ENCODE measurements at places on chromosomes 2 and 18.

DNA sequence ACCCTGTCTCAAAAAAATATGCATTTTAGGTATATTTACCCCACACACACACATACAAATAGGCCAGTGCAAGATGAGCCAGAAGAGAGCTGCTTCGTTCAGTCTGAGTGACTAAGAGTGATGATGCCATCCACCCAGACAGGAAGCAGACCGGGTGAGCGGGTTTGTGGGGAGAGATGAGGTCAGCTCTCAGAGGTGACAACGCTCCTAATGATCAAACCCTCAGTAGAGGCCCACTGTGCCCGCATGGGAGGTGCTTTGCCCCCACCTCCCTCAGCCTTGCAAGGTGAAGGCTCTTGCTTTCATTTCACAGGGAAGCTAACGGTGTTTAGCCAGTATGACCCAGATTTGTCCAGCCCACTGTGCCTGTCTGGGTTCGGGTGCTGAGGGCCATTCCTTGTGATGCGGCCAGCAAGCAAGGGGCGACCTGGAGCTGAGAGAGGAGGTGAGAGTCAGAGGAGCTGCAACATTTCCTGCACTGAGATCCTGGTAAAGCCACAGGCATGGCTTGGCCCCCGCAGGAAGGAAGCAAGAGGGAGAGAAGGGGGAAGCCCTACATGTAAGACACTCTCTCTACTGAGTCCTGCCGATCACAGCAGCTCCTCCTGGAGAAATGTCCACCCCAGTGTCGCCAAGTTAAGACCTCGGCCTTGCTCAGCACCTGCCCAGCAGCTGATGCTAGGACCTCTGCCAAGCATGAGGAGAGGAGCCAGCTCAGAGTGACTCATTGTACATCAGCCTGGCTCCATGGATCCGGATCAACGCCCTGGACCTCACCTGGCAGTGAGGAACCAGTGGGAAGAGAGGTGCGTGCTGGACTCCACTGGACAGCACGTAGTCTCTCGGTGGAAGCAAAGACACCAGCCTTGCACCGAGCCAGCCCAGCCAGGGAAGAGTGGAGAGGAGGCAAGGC is 37.0 kb downstream of the NIFK start:
- peak; percentile 52 for DNase-seq

GRCh38 chr2:98372579-98372978 is 26.3 kb downstream of the CNGA3 start:
- no peak for DNase-seq

DNA sequence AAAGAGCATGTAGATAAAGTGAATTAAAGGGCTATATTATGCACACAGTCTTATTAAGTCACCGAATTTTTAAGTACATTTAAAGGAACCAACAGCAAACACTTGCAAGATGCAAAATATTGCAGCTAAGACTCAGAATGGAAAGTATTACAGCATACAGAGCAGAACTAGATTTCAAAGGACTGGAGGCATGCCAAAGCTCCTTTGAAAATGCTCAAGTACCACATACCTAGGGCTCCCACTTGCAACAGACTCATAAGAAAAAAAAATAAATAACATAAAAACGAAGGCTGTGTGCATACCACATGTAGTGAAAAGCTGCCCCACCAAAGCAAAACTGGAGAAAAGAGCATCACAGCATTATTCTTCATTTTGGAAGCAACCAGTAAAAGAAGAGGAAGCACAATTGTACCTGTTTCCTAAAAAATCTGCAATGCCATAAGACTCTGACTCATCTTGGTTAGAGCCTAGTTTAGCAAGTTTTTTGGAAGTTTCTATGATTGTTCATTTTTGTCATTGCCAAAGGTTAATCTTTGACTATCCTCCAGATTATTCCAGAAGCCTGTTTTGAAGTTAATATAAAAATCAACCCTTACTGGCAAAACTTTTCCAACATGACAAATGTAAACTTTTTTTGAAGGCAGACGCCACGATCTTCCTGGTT is 306.0 kb upstream of the COL3A1 start:
- DNase-seq = no peak

GRCh38 chr2:164066095-164066494 is 330.3 kb upstream of the FIGN start:
- DNase-seq = no peak

- no peak for DNase-seq
Measured at GRCh38 chr18:22567794-22568193, 150.1 kb upstream of the CTAGE1 start.

GRCh38 chr2:173935305-173935704 is 29.9 kb downstream of the SP3 start:
- no peak for DNase-seq

- DNase-seq = no peak
Measured at GRCh38 chr2:176665086-176665485, 395.8 kb downstream of the MTX2 start.

- no peak for DNase-seq
Measured at GRCh38 chr2:127796389-127796788, 14.6 kb downstream of the WDR33 start.

DNA sequence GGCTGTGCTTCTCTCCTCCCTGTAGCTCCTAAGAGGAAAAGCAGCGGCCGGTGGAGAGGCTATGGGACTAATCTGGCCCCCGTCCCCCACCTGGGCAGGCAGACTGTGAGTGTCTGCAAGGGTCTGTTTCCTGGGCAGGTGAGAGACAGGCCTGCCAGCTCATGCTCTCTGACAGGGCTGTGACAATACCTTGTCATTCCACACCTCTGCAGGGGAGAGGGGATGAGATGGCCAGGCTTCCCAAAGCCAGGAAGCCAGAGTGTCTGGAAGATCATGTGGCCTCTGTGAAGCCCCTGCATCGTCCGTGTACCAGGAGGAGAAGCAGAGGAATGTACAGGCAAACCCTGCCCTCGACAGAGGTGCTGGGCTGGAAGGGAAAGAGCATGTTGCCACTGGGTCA is 142.5 kb upstream of the GATA6 start:
- no peak for DNase-seq

GRCh38 chr2:236714080-236714479 is 144.5 kb downstream of the ACKR3 start:
- no peak for DNase-seq

- no peak for DNase-seq
Measured at GRCh38 chr2:221104361-221104811, 467.7 kb downstream of the EPHA4 start.

DNA sequence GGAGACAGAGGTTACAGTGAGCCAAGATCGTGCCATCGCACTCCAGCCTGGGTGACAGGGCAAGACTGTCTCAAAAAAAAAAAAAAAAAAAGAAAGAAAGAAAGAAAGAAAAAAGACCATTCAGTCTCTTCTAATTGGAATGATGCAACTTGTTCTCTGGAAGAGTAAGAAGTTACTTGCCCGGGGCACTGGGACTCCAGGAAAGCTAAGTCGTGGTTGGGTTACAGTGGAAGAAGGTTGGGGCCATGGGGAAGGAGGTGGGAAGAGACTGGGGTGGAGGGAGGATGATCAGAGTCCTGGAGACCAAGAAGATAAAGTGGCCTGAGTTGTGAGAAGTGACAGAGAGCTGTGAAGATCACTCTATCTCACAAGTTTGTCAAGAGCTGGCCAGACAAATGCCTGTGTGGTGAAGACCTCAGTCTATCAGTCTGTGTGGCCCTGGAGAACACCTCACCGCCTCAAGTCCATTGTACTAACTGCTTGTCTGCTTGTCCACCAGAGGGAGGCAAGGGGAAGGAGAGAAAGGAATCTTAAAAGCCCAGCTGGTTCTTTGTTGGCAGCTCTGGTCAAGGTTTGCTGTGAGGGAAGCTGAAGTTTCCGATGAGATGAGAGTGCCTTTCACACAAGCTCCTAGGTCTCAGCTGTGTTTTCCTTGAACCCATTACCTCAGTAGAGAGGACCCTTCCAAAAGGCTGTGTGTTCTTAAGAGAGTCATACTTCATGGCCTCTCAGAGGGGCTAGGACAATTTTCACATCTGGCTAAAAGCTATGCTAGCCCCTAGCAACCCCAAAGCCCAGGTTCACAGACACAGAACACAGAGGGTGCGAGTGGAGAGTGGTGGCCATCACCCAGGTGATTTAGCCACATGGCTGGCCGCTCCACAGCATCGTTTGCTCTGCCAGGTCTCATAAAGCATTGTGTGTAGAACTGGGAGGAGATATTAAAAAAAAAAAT is 72.0 kb upstream of the TMEM178A start:
- peak; percentile 56 for DNase-seq

- no peak for DNase-seq
Measured at GRCh38 chr2:20440001-20440560, 6.8 kb upstream of the RHOB start.

DNA sequence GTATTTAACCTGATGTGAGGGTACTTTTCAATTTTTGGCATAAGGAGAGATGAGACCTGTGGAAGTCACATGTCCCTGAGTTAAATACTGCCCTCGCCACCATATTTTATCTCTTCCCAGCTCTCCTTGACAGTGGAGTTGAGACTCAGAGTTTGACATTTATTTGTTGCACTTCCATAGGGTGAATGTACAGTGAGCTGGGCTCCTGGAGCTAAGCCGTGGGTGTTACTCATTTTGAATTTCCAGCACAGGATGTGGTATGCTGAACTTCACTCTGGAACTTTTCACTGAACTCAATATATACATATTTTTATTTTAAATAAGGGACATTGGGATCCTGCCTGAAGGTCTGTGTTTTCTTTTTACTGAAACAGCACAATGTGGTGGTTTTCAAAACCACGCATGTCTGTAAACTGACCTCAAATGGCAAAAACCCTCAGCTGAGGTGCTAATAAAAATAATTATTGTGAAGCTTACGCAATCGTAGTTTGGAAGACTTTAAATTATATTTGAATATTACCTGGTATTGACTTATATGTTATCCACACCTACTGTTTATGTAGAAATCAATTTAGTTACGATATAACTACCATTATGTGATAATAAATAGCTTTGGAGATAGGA is 12.1 kb downstream of the RNF144A start:
- no peak for DNase-seq

DNA sequence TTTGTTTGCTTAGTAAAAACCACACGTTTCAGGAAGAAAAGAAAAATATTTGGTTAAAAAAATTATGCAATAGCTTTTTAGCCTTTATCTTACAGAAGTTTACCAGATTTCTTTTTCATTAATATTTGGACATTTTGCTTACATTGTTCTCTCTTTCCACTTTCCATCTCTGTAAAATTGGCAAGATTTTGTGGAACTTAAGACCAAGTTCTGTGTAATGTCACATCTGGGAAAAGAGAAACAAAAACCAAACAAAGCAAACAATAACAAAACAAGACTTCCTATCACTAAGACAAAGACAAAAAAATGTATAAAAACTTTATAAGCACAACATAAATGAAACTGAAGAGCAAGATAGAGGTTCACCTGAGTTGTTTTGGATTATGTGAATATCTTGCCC is 1392.1 kb upstream of the CELF4 start:
- DNase-seq = no peak

- no peak for DNase-seq
Measured at GRCh38 chr2:46720592-46721185, 194.9 kb downstream of the MCFD2 start.

GRCh38 chr18:13447621-13448334 is 229.2 kb downstream of the LDLRAD4 start:
- no peak for DNase-seq

DNA sequence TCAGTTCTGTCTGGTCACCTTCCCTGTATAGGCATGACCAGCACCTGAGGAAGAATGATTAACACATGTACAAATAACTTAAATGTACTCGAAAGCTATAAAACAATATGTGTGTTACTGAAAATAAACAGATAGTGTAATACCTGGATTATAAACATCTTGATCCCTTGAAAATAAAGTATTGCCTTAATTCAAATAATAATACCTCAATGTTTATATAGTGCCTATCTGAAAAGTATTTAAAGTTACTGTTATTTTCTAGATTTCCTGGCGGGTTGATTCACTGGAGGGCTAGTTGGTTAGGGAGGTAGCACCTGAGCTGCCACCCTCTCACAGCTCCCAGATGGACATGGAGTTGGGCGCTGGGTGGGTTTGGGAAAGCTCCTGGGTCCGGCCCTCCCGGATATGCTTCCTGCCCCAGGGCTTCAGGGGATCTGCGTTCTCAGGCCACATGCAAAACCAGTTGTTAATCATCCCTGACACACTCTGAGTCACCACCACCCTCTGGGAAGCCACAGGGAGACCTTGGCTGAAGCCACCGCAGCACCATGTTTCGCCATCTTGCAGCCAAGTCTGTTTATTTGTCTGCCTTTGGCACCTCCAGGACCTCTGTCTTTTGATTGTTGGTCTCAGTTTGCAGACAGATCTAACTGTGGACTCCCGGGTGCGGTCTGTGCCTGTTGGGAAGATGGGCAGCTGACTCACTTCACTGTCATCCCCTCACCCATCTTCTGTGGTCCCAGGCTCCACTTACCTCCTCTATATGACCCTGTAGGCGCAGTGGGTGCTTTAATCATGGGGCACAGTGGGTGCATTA is 35.3 kb downstream of the RAB31 start:
- peak; percentile 54 for DNase-seq

DNA sequence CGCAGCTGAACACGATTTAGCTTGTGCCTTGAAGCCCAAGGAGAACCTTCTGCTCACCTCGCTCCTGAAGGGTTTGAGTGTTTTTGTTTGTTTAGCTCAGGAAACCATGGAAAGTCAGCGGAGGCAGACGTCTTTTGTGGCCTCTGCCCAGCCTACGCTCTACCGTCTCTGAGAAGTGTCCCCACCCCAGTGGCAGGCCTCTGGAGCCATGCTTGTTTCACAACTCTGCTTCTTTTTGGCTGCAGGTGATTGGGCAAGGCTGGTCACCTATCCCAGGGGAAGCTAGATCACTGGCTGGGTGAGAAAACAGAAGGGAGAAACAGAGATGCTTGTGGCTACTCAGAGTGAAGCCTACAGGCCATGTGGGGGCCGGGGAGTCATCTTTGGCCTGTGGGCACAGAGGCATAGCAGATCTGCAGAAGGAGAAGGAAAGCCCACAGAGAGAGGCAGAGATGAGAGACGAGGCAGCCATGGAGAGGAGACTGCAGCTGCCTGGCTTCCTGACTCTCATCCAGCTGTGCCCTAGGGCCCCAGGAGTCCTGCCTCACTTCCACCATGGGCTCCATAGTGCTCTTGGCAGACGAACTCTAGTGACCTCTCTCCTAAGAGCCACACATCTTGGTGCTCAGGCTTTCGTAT is 50.1 kb downstream of the CIB4 start:
- no peak for DNase-seq

GRCh38 chr2:136402281-136402680 is 284.3 kb upstream of the CXCR4 start:
- DNase-seq = no peak

DNA sequence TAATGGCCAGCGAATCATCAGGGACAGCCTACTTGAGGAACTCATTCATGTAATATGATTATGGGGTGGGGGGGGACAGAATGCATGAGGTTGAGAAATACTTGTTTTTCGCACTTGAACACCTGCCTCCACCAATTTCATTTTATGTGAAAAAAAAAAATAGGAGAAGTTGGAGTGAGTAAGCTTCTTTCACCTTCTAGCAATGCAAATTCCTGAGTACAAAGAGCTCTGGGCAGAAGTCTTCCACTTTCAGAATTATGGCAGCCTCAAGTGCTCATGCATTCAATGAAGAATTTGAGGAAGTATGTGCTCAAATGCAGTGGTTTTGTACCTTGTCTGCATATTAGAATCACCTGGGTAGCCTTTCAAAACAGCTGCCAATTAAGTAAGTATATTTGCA is 40.1 kb upstream of the GPD2 start:
- no peak for DNase-seq
